ENCODE measurements at places on chromosomes 16 and 17.
A peak's percentile ranks its signal among the peaks of the same experiment; 100 is the strongest.

- DNase-seq = no peak
Observed at GRCh38 chr17:41917192-41917591, 1.6 kb downstream of the ACLY start.

GRCh38 chr16:31371619-31372484, 16.9 kb downstream of the ITGAX start:
- DNase-seq = no peak

DNA sequence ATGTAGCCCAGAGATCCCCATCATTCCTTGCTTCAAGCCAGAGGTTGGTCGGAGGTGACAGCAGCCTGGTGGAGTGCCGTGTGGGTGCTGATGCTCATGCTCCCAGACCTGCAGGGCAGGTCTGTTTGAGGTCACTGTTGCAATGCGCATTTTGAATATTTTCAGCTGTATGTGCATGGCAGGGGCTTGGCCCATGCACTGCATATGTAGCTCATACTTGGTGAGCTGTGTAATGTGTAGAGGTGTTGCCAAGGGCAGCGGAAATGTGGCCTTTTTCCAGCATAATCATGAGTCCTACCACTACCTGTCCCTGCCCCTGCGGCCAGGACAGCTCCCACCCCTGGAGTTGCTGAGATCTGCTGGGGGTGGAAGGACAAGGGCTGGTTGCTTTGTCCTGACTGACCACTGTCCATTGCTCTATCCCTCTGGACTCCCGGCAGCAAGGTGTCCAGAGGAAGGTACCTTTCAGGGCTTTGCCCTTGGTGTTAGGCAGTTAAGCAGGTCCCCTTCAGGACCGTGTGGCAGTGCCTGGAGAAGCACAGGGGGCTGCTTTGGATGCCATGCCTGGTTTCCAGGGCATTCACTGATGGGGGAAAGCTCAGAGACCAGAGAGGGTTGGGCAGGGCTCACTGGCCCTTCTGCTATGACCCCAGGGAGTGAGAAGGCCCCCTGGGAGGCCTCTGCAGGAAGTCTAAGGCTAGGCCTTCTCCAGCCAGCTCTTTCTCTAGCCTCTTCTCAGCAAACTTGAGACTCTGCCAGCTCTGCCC, 215.2 kb downstream of the NTN1 start:
- no peak for DNase-seq

GRCh38 chr16:85466304-85466700, 146.8 kb upstream of the GSE1 start:
- DNase-seq = no peak

DNA sequence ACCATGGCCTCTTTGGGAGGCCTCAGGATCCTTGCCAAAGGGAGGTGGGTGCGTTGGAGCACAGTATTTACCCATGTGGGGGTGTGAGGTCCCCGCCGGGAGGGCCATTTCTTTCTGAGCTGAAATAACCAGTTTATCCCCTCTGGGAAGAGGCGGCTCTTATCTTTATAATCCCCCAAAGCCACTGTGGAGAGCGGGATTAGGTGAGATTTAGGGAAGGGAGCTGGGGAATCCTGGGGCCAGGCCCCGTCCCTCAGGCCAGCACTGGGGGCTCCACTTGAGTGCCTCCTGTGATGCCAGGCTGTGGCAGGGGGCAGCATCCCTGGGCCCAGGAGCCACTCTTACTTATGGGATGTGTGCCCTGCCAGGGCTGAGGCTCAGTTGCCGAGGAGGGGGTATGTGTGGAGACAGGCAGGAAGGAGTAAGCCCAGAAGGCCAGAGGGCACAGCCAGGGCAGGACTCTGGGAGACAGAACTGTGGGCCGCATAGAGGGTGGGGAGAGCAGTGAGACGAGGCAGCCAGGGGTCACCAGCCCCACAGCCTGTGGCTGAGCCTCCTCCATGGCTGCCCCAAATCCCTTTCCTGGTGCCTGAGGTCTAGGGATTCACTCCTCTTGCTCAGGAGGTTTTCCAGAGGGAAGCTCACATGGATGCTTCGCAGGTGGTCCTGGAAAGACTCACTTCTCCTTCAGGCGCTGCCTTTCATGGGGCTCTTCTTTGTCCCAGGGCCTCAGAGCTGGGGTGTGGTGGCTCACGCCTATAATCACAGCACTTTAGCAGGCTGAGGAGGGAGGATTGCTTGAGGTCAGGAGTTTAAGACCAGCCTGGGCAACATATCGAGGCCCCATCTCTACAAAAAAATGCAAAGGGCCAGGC, 25.0 kb downstream of the TMEM94 start:
- DNase-seq = no peak

DNA sequence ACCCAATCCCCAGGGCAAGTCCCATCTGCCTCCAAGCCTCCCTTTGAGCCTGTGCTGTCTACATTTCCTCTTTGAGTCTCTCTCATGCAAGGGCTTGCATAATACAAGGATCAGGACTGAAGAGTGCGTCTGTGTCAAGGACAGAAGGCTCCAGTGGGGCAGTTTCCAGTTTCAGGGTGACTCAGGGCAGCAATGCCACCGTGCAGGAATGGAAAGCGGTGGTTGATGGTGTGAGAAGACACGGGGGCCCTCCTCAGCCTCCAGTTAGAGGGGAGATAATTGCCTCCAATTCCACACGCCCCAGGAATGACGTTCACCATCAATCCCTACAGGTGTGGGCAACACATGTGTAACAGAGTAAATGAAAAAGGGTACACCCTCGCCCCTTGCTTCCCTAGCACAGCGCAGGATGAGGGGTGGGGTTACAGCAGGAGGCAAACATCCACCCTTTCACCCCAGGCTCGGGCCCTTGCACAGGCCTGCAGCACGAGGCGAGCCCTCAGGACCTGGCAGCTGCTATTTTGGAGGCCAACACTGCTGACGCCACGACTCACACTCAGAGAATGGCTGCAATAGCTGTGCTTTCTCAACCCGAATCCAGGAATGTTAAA, 24.8 kb upstream of the SLC25A19 start:
- no peak for DNase-seq

DNA sequence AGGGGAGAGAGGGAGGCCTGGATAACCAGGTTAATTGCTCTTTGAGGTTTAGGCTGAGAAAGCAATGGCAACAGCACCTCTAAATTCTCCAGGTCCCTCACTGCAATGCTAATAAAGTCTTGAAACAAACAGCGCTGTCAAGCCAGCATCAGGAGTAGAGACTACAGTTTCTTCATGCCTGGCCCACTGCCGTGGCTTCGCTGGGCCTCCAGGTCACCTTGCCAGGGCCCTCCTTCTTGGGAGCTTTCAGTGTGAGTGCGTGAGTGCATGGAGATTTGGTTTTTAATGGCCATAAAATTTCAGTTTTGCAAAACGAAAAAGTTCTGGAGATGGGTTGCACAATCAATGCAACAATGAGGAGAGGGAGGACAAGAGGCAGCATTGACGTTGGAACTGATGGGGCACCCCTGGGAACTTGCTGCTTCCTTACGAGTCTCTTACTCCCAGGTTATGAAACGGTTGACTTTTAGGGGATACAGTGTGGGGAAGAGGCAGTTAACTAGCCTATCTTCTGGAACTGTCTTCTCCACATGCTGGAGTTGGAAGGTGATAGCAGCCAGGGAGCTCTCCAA, 229.4 kb downstream of the XYLT1 start:
- DNase-seq = no peak

GRCh38 chr17:46732754-46733398, 85.6 kb downstream of the WNT3 start:
- DNase-seq = no peak

DNA sequence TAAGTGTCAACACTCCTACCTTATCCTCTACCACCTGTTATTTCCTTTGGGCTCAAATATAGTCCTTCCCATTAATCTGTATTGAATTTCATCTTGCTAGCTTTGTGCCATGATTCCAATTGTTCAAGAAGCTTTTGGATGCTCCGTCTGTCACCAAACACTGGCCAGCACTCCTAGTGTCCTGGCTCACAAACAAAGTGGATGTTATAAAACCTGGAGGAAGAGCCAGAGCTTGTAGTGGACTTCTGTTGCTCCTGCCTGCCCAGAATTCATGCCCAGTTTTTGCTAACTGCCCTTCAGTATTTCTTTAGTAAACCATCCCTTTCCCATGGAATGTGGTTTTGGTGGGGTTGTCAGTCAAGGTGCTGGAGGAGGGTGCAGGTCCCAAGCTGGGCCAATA, 77.2 kb upstream of the HS3ST2 start:
- no peak for DNase-seq

DNA sequence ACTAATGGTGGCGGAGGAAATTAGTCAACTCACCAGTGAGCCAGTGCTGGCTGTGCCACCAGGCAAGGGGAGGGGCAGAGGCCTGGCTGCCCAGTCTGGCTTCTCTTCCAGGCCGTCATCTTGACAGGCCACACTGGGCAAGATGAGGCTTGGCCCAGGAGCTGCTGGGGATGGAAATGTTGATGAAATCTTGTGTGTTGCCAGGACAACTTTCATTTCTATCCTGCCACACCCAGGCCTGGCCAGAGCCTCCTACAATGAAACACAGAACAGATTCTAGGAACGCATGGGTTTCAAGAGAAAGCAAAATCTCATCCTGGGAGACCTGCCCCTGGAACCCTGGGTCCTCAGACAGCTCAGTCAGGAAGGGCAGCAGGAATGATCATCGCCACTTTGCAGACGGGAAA, 9.3 kb downstream of the HEXIM2 start:
- peak; percentile 95 for DNase-seq

DNA sequence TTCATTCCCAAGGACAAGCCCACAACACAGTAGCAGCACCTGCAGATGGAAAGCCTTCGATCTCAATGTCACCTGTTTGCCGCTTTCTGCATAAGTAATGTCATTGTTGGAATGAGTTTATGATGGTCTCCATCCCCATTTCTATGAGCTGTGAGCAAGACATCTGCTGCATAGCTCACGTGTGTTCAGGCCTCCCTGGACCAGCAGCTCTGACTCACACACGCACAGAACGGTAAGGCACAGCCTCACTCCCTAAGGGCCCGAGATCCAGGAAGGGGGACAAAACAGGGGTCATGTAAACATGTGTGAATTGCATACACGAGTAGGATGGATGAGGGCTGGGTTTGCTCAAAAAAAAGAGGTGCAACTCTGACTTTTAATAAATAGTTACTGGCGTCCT, 223.1 kb downstream of the SOX9 start:
- DNase-seq = no peak

DNA sequence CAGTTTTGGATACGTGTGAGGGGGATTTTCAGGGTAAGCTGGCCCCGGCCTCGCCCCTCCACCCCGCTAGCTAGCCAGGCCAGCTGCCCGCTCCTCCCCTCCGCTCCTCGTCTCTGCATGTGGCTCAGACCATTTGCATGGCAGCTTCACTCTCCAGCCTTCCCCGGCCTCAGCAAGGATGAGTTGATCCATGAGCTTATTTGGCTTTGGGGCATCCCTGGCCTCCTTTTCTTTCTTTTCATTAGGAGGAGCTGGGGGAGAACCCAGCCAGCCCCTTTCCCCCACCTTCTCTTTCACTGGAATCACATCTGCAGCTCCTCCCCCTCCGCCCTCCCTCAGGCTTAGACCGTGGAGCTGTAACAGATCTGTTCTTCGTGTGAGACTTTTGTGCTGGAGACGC, 30.7 kb downstream of the ELAC2 start:
- DNase-seq = no peak

DNA sequence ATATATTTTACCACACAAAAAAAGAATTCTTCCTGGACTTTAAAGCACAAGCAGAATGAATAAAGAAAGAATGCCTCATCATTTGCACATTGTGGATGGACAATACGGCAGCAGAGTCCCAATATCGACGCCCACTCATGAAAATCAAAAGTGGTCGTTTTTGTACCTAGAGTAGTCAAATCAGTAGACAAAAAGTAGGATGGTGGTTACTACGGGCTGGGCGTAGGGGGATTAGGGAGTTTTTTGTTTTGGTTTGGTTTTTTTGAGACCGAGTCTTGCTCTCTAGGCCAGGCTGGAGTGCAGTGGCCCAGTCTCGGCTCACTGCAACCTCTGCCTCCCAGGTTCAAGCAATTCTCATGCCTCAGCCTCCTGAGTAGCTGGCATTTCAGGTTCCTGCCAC, 8.6 kb upstream of the CENPV start:
- DNase-seq = no peak

DNA sequence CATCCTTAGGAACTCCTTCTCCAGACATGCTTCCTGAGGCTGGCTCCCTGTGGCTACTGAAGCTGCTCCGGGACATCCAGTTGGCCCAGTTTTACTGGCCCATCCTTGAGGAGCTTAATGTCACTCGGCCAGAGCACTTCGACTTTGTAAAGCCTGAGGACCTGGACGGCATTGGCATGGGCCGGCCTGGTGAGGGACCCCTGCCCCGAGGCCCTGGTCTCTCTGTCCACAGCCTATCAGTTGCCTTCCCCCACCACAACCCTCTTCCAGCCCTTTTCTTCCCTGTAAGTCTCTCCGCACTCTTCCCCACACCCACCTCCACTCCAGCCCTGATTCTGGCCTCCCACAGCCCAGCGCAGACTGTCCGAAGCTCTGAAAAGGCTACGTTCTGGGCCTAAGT, 2.0 kb downstream of the TNK1 start:
- DNase-seq = no peak

- DNase-seq = no peak
Observed at GRCh38 chr17:6496640-6497441, 52.6 kb downstream of the PIMREG start.

GRCh38 chr17:76384222-76384986, at the start of gene SPHK1:
Gene SPHK1, plus strand, starts transcription at chr17:76384609. Its CDS starts 1,036 bp downstream, at chr17:76385645.
- DNase-seq = peak; percentile 75

- no peak for DNase-seq
Observed at GRCh38 chr17:29959658-29960337, 18.4 kb downstream of the EFCAB5 start.

DNA sequence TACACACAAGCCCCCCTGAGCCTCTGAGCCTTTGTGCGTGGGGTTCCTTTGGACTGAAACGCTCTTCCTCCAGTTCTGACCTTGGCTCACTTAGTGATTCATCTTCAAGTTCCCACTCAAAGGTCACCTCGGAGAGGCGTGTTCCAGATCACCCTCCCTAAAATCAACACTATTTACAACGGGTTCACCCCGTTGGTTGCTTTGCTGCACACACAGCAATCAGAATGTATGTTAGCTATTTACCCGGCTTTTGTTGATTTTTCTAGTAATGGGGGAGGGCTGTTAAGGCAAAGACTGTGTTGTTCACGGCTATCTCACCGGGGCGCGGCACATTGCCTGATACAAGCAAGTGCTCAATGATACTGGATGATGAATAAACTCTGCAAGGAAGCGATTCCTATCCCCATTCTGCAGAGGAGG, 977 bp downstream of the NAGPA start:
- no peak for DNase-seq

DNA sequence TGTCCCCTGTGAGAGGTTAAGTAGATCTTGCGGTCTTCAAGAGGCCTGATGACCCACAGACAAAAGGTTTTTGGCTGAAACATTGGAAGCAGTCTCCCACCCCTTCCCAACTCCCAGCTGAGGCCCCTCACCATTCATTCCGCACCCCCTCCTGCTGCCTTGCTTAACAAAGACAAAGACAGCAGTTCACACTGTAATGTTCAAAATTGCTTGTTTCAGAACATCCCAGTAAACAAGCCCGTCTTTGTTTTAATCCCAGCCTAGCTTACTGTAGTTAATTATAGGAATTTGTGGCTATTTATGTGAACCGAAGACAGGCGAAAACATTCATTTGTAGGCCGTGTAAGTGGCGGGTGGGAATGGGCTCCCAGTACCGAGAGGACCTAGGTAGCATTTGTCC, 55.7 kb downstream of the IRX5 start:
- no peak for DNase-seq
